Activated CD4-positive, alpha-beta T cell treated with anti-CD3 and anti-CD28 coated beads, Interleukin-2, amount 10 ng/mL, durations not matched to agents 7 days and 5 days (primary cell): ENCODE measurements at places on chromosomes 4 and X. TPM values are rescaled to one million over a fixed set of nuclear protein-coding genes. Genes with fewer than 3 reads are reported as not detected.

GRCh38 chr4:80295826-80296225, 29.4 kb downstream of the FGF5 start:
- no peaks in the 10 kb centered on the region for H3K4me1 ChIP-seq
- no peaks in the 10 kb centered on the region for H3K27me3 ChIP-seq
- no peak for DNase-seq

DNA sequence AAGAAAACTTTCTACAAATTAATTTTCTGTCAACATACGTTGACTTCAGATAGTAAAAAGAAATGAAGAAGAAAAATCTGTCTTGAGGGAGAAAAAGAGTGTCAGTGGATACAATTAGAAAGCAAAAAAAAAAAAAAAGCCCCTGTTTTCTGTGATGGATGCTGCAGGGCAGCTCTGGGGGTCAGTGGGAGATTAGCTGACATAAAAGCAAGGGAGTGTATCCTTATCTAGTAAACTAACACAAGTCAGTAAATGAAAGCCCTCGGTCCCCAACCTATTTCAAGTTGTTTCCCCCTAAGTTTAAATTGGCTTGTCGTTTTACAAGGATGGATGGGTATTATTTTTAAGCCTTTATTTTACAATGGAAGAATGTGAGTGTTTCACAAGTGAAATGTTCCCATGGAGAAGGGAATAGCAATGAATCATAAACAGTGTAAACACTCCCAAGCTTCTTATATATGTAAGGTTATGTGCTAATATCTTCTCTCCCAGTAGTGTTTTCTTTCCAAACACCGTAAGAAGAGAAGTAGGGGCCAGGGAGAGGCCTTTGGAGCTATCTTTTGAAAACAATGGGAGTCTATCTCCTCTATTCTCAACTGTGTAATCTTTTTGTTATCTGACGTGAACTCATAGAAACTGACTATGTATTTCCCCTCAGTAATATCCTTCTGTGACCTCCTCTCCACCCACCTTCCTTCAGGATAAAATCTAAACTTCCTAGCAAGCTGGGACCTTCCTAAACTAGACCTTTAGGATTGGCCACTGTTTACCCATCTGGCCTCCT, 347.7 kb downstream of the FBXO8 start:
- no peak for DNase-seq
- H3K27me3 ChIP-seq, result peaks cover 2% of the 10 kb centered on the region
- H3K27ac ChIP-seq, result no peak overlapping the region
- H3K4me3 ChIP-seq, result no peak overlapping the region
- H3K4me1 ChIP-seq, result no peaks in the 10 kb centered on the region
- H3K36me3 ChIP-seq, result no peaks in the 10 kb centered on the region

- no peak overlapping the region for H3K27ac ChIP-seq
- no peak overlapping the region for H3K4me3 ChIP-seq
- DNase-seq, result no peak
- peaks cover 12% of the 10 kb centered on the region for H3K4me1 ChIP-seq
- H3K27me3 ChIP-seq, result peaks cover 39% of the 10 kb centered on the region
- no peaks in the 10 kb centered on the region for H3K36me3 ChIP-seq
These were observed 70.6 kb downstream of the MGST2 start for GRCh38 chr4:139736274-139736660.

GRCh38 chr4:4613641-4614286, 71.9 kb upstream of the STX18 start:
- DNase-seq, result no peak
- no peaks in the 10 kb centered on the region for H3K27me3 ChIP-seq
- H3K27ac ChIP-seq, result no peak overlapping the region
- no peak overlapping the region for H3K4me3 ChIP-seq
- H3K36me3 ChIP-seq, result no peaks in the 10 kb centered on the region

DNA sequence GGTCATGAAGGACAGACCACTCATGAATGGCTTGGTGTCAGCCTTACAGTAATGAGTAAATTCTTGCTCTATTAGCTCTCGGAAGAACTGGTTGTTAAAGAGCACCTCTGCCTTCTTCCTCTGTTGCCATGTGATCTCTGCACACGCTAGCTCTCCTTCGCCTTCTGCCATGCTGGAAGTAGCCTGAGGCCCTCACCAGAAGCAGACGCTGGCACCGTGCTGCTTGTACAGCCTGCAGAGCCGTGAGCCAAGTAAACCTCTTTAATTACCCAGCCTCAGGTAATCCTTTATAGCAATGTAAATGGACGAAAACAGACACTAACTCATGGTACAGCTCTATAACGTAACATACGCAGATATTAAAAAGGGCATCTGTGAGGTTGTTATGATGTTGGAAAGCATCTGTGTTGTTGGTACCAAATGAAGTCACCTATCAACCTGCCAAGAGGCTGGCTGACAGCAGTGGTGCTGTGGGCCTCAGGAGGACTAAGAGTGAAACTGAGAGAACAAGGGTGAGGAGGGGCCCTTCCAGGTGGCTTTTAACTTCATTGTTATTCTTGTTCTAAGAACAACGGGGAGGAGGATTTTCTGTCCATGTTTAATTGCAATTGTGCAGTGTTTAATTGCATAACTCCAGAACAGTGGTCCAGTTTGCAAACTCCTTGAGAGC, 69.2 kb downstream of the CRMP1 start:
- DNase-seq, result no peak
- H3K4me1 ChIP-seq, result peaks cover 37% of the 10 kb centered on the region
- no peaks in the 10 kb centered on the region for H3K36me3 ChIP-seq
- peaks cover 8% of the 10 kb centered on the region for H3K27me3 ChIP-seq
- no peak overlapping the region for H3K27ac ChIP-seq

DNA sequence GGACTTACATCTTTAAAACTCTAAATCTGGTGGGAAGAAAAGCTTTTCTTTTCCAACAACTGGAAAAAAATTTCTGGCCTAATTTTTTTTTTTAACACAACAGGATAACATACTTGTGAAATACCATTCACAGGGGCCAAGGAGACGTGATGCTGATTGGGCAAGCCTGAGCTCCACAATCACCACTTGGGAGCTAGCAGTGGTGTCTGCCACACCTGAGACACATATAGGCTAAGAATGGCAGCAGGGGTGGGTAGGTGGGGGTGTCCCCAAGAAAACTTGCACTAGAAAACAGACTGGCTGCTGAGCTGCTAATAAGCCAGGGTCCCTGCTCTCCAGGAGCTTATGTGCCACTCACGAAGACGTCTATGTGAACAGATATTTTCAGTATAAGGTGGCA, 5.6 kb upstream of the PKD2 start:
- H3K36me3 ChIP-seq, result no peaks in the 10 kb centered on the region
- no peak overlapping the region for H3K4me3 ChIP-seq
- peaks cover 35% of the 10 kb centered on the region for H3K27me3 ChIP-seq

DNA sequence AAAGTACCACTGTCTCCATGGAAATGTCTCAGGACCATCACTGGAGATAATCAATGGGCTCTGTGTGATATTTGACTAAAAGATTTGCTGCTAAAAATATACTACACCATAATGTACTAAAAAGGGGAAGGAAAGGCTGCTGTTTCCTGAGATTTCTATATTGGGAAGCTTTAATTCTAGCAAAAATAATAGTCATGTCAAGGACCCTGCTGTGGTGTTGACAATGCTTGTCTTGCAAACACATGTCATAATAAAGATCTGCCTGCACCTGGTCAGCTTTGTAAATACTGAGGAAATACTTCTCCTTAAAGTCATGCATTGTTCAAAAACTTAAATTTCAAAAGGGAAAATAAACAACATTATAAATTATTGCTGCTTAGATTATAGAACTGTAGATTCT, 417.9 kb downstream of the GPM6A start:
- no peaks in the 10 kb centered on the region for H3K36me3 ChIP-seq
- no peak for DNase-seq
- H3K27ac ChIP-seq, result no peak overlapping the region
- no peaks in the 10 kb centered on the region for H3K27me3 ChIP-seq
- H3K4me3 ChIP-seq, result no peak overlapping the region

GRCh38 chr4:6292376-6293096, 22.9 kb downstream of the WFS1 start:
- no peak for DNase-seq
- no peaks in the 10 kb centered on the region for H3K27me3 ChIP-seq
- H3K4me1 ChIP-seq, result no peaks in the 10 kb centered on the region

FGFR3 gene
- 0.25 TPM for total RNA-seq

ESX1 gene
- total RNA-seq, result not detected

FOXP3 gene
- 12.8 TPM for total RNA-seq
